GM13976 (cell line): ENCODE measurements at places on chromosomes 12 and 14.

GRCh38 chr14:52937869-52938268 lies 13.0 kb downstream of the FERMT2 start:
- DNase-seq, result no peak

- no peak for DNase-seq
Measured at GRCh38 chr12:45051572-45052125, 750 bp upstream of the DBX2 start.

- DNase-seq, result no peak
Measured at GRCh38 chr12:108972358-108972757, 48.5 kb downstream of the SVOP start.

GRCh38 chr14:53151523-53152183 lies 1.5 kb downstream of the DDHD1 start:
- no peak for DNase-seq

GRCh38 chr14:65446159-65446558 lies 33.6 kb downstream of the FUT8 start:
- DNase-seq, result no peak
